ENCODE measurements at places on chromosomes 11 and 22.
A peak's percentile ranks its signal among the peaks of the same experiment; 100 is the strongest.

DNA sequence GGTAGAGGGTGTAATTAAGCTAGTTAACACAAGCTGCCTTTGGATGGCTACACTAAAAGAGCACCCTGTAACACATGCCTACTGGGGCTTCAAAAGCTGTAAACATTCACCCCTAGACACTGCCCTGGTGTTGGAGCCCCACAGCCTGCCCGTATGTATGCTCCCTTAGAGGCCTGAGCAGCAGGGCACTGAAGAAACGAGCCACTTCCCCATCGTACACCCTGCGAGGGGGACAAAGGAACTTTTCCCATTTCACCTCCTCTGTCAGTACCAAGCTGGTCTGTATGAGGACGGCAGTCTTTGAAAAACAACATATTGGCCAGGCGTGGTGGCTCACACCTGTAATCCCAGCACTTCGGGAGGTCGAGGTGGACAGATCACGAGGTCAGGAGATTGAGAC, 77.0 kb downstream of the MAML2 start:
- no peak for DNase-seq

DNA sequence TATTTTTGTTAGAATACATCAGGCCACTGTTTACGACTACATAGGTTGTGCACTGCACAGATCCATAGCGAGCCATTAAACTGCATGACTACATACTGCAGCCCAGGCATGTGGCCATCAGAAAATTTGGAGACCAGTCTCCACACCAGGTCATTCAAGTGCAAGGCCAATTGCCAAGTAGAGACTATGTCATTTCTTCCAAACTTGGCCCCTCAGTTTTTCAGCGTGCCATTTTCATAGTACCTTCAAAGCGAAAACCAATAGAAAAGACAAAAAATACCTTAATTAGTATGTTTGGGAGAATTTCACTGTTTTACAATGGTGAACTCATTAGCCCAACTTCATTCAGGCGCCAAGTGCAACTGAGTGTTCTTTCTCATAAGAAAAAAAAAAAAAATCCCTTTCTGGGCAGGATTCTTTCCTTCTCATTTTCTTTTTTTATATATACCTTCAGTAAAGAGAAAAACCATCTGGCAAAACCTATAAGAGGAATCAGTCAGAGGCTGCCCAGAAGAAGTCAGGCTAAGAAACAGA, 30.4 kb downstream of the PAMR1 start:
- no peak for DNase-seq

- DNase-seq, result no peak
These were observed 94.5 kb upstream of the BLID start for GRCh38 chr11:122210367-122210997.

DNA sequence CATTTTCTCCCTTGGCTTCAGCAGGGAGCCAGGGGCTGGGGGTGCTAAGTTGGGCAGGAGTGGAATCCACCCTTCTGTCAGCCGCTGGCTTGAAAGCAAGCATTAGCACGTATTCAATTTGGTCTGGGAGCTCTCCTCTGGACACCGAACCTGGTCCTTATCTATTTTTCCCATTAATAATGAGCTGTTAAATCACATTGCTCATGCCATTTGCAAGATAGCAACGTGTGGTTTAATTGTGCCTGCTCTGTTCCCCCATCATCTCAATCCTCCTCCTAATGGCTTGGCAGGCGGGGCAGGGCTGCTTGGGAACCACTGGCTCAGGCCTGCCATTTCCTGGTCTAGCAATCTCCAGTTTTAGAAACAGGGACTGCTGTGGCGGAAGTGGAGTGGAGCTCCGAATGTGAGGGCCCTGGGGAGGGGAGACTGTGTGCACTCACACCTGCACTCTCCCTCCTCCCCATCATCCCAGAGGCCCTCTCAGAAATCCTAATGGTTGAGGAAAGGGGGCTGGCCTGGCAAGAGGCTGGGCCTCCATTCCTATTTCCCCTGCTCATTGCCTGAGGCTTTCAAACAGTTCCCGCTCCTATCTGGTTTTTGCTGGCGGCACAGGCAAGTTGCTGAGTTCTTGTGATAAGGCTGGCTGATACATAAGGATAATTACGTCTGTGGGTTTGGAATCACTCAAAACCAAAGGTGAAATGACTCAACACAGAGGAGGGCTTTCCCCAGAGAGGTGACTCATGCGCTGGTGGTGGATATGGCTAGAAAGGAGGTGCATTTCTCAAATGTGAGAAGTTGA, 201.2 kb upstream of the E2F8 start:
- DNase-seq, result peak; percentile 22

DNA sequence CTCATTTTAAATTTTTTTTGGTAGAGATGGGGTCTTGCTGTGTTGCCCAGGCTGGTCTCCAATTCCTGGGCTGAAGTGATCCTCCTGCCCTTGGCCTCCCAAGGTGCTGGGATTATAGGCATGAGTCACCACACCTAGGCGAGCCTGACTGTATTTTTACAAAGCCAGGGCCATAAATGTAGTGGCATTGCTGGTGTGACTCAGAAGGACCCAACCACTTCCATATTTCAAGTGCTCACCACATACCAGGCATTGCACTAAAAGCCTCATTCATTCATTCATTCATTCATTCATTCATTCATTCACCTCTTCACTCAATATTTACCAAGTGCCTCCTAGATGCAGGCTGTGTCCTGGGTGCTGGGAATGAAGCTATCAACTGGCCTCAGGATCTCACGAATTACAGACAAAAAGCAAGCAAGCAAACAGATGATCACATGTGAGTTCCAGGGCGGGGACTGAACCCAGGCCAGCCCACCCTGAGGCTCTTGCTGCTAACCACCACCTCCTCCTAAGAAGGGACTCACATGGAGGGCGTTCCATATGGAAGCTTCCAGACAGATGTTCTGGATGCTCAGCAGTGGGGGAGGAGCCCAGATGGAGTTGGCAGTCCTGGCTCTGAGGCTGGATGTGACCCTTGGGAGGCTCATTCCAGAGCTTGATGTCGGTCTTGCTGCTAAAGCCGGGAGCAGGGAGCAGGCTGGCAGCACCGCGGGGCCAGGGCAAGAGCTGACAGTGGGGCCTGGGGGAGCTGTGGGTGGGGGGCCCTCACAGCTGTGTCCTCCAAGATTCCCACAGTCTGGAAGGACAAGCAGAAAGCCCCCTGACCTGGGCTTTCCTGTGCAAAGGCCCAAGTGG, 158.8 kb downstream of the CTTN start:
- no peak for DNase-seq

DNA sequence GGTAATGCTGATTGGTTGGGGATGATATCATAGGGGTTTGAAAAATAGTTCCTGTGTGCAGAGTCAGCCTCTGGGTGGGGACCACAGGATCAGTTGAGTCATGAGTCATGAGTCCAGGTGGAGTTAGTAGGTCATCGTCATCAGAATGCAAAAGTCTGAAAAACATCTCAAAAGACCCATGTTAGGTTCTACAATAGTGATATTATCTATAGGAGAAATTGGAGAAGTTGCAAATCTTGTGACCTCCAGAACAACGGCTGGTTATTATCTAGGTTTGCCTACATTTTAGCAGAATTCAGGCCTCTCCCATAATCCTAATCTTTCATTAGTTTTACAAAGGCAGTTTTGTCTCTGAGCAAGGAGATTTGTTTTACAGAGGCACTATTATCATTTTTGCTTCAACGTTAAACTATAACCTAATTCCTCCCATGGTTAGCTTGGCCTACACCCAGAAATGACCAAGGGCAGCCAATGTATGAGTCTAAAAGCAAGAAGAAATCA, 38.9 kb downstream of the MS4A2 start:
- no peak for DNase-seq

- DNase-seq, result no peak
These were observed 2.1 kb downstream of the VSIG2 start for GRCh38 chr11:124749912-124750311.

DNA sequence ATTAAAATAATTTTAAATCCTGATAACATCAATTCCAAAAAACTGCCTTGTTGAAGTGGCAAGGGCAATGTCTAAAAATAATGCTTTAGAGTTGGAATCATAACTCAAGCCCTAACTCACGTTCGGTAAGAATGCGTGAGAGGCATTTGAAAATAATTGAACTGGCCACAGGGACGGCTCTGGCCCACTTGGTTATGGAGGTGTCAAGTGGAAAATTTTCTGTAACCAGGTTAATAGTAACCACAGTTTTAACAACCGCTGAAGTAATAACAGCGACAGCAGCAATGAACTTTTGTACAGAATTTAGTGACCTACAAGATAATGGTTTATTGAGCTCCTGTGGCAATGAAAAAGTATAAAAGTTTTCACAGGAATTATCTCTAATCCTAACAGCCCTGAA, 79.4 kb downstream of the ETS1 start:
- no peak for DNase-seq

- no peak for DNase-seq
These were observed 7.5 kb upstream of the RAG2 start for GRCh38 chr11:36605221-36606216.

DNA sequence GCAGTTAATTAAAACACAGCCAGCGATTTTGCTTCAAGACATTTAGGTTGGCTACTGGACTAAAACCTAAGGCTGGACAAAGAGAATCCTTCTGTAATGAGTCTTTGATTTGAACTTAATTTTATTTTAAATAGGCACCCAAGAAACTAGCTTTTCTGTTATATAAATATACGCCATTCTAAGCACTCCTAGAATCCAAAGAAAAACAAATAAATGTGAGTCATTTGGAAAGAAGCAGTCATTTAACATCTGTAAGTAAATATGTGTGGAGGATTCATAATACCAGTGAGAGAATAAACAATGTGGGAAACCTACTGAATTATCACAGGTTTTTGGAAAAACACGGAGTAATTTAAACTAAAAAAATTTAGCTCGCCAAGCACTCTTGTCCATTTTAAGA, 1.2 kb upstream of the TECTA start:
- DNase-seq, result no peak

GRCh38 chr22:44862981-44863860, 110.8 kb downstream of the ARHGAP8 start:
- DNase-seq, result no peak

DNA sequence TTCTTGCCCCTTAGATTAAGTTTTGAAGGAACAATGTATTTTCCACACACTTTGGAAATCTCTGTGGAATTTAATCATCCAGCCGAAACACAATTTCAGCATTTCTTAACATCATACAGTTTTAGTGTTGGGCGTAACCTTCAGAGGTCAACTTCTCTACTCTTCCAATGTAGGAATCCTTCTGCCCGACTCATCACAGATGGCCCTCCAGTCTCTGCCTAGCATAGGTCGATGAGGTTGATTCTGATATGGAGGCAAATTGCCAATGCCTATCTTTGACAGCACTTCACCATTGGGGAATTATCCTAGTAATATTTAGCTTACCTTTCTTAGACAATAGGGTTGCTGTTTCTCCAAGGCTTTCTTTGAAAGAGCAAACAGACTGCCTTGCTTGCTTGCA, 175.7 kb upstream of the TTC12 start:
- DNase-seq, result no peak

DNA sequence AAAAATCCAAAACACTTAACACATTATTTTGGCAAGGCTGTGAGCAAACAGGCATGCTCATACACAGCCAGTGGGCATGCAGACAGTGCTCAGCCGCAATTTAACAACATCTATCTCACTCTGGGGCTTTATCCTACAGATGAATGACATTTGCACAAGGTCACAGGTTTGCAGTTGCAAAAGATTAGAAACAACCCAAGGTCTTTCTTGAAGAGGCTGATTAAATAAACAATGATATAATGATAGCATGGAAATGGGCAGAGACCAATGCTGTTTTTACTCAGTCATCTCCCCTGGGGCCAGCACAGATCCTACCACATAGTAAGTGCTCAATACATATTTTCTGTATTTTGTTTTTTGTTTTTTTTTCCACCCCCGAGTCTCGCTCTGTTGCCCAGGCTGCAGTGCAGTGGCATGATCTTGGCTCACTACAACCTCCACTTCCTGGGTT, 9.4 kb downstream of the A4GALT start:
- no peak for DNase-seq

Measured in HuH-7.5 (cell line).